ENCODE measurements at places on chromosomes 6 and 20.
A peak's percentile ranks its signal among the peaks of the same experiment; 100 is the strongest.

GRCh38 chr20:62411479-62412193, 4.6 kb upstream of the CABLES2 start:
- no peak for DNase-seq

DNA sequence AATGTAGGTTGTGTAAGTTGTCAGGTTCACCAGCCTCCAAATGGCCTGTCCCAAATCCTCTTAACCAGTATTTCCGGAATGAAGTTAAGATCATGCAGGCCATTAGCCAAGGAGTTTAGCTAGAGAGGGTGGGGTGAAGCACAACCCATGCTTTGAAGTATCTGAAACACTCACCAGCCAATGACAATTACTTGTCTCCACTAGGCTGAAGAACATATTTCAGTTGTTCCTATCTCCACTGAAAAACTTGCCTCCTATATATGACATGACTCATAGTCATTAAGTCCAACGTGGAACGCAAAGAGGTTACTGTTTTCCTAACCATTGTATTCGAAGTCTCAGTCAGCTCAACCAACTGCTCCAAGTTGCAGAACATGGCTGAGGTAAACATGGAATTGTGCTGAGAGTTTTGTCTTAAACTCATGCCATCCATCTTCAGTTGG, 37.4 kb upstream of the TNFAIP3 start:
- DNase-seq = no peak

DNA sequence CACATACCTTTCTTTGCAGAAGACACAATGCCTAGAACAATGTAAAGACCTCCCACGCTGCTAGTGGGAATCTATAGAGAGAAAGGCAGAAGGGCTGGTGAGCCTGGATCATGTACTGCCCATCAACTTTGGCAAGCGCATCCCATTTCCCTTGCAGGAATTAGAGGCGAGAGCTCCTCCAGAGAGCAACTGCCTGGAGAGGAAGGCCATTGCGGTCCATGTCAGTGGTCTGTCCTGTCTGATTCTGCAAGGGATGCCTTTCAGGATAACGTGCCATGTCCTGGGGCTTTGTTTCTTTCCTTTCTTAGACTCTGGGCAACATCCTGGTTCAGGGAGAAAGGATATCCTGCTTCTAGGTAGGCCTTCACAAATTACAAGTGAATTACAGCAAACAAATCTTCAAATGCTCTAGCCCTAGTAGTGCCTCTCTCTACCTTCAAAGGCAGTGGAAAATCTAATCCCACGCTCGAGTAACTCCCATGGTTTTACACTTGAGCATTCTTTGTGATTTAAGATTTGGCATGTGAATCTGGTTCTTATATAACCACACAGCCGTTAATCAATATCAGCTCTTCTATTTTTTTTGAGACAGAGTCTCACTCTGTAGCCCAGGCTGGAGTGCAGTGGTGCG, 38.5 kb downstream of the GCNT2 start:
- DNase-seq = no peak

DNA sequence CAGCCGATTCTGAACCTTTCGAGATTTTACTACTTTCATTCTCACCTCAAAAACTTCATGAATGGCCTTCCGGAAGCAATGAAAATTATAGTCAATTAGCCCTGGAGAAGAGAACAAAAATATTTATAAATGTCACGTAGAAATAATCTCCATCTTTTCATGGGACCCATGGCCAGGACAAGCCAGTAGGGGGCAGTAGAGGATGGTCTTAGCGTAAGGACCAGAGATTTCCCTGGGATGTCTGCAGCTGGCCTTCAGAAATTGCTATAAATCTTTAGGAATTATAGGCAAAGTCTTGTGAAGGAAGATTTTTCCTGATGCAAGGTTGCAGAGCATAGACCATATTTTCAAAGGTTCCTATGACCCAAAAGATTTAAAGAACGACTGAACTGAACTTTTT, 15.6 kb upstream of the UBE2J1 start:
- DNase-seq = peak; percentile 47

- no peak for DNase-seq
These were observed 25.8 kb downstream of the CDKAL1 start for GRCh38 chr6:20559924-20560551.

- DNase-seq = no peak
These were observed 44.6 kb downstream of the TAF4 start for GRCh38 chr20:62020935-62021701.

- no peak for DNase-seq
These were observed 48.3 kb downstream of the TRERF1 start for GRCh38 chr6:42403421-42403820.

DNA sequence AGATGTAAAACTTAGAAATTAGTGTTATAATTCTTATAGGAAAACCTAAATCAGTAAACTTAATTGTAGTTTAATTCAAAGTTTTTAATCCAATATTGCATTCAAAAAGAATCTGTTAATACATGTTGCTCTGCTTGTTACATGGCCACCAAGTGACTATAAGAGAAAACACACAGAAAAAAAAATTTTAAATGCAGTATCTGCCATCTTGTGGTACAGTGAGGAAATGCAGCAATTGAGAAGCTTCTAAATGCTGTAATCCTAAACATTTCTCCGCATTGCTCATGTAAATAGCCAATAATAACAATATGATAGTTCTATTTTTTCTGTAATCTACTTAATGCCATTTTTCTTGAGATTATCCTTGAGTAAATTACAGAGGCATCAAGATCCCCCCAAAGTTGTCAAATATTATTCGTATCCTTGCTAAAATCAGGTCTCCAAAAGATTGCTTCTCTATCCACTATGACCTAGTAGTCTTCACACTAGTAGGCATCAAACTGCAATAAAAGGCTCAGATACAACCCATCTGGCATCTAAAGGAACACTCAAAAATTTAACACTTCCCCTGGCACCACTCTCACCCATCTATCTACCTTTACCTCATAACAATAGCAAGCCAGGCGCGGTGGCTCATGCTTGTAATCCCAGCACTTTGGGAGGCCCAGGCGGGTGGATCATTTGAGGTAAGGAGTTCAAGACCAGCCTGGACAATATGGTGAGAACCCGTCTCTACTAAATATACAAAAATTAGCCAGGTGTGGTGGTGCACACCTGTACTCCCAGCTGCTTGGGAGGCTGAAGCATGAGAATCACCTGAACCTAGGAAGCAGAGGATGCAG, 34.6 kb downstream of the HDAC2 start:
- DNase-seq = peak; percentile 4

DNA sequence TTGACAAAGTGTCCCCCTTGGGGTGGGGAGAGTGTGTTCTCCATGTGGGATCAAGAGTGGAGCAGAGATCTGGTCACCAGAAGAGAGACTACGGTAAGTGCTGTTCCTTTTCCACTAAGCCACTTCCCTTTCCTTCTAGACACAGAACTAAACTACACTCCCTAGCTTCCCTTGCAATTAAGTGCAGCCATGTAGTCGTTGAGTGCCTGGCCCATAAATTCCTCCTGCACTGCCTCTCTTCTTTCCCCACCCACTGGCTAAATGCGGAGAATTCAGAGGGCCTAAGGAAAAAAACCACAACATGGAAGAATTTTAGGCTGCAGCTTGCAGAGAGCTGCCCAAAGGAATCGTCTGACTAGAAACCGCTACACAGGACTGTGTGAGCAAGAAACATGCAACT, 1.5 kb downstream of the WDR27 start:
- no peak for DNase-seq

GRCh38 chr20:6007529-6008103, 46.2 kb downstream of the LRRN4 start:
- no peak for DNase-seq

DNA sequence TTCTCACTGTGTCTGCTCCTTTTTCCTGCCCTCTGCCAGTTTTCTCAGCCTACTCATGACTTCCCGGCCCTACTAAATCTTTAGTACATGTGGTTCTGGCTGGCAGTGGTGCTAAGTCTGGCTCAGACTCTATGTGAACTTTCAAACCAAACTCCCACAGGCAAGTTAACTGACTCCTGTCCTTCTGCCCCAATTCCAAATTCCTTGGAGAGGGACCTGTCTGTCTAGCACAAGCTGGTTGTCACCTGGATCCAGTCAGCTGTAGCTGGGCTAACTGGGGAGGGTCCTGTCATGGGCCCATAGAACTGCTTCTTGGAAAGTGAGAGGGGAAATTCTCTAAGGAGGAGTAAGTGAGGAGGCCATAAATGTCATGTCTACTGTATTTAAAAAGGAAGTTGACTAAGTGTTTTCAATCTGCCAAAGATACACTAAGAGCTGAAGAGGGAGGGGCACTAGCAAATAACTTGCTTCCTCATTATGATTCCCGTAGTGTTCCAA, 240.1 kb downstream of the KCNQ5 start:
- no peak for DNase-seq

DNA sequence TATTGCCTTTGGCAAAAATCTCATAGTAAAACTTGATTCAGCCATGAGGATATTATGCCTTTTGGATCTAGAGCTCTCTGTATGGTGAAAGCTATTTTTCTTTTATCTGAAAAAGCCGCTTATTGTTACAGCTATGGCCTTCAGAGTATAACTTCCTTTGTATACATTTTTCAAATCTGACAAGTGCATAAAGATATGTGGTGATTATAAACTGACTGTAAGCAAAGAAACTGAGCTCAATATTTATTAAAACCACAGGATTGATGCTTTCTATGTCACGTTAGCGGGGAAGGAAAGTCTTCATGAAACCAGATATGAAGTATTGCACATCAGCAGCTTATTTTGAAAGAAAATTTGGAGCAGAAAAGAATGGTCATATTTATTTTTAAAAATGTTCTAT, 151.8 kb downstream of the THEMIS start:
- DNase-seq = no peak

- no peak for DNase-seq
These were observed 31.4 kb downstream of the SNPH start for GRCh38 chr20:1297486-1297885.

DNA sequence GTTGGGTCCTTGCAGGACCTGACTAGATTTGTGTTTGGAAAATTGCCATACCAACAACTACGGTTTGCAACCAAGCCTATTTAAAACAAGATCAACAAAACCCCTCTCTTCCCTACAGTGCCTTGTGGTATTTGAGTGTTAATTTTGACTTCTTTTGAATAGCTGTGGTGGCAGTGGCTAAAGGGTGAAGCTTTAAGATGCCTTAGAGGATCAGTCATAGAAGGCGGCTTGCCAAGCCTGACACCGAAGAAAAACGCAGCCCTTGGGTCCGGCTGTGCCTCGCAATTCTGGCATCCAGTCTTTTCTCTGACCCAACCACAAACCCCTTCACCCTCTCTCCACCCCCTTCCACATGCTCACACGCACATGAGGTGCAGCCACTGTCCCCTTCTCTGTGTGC, 32.6 kb downstream of the BMP6 start:
- no peak for DNase-seq

DNA sequence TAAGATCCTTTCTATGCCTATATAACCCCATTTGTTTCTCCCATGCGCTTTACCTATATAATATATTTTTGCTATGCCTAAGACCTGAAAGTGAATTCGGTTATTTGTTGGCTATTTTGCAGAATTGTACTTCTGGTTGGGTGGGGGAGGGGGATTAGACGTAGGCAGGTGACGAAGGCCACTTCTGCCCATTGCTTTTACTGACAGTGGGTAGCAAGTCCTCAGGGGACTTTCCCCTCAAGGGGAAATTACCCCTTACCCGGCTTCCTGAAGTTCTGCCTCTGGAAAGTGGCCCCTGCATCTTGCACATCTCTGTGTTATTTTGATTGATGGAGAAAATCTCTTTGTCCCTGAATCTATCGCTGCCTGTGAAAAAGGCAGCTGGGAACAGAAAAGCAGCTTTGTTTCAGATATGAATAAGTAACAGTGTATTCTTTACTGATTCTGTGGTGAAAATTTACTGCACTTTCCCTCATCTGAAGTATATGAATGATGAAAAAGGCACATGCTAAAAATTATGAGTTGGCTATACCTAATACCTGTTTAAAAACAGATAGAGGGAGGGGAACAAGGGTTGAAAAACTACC, 133.9 kb downstream of the UTRN start:
- DNase-seq = no peak

DNA sequence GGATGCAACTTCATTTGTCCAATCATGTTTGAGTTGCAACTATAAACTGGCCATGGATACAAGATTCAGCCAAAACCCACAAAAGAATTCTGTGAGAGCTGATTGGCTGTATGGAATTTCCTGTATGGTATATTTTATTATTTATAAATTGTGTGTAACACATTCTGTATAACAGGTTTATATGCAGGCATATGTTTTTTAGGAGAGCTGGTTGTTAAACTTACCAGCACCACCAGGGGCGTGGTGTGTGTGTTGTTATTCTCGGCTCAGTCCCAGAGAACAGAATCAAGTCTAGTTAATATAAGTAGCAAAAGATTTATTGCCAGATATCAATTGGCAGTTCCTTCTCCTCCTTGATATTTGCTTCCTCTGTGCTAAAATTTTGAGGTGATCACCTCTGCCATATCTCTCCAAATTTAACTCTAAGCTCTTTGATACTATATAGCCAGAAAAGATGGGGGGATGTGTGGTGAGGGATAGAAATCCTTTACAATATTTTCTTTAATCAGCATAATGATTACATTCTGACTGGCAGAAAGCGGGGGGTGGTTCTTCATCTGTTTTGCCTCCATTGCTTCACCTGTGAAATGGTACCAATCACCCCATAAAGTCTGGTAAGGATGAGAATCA, 22.9 kb downstream of the CNBD2 start:
- no peak for DNase-seq

GRCh38 chr6:16067568-16067967, 61.3 kb upstream of the MYLIP start:
- no peak for DNase-seq

DNA sequence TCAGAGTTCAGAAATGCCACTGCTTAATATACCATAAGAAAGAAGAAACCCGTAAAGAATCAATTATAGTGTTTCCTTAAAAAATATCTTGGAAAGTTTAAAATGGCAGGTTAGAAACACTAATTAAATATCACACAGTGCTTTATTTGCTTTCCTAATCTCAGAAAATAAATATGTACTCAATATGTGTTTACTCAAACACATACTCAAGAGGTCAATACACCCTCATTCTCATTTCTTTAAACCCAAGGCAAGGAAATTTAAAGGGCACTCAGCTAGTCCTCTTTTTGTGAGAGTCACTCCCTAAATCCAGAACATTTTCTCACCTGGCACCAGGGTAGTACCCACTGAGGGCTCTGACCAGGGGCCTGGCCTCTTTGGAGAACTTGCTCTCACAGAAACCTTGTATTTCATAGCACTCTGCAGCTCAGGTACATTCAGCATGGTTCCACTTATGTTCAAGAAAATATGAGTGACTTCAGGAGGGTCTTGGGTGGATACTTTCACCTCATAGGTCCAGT, 38.2 kb downstream of the ROS1 start:
- DNase-seq = no peak

- peak; percentile 4 for DNase-seq
These were observed at the start of gene DSP for GRCh38 chr6:7541175-7542064. Gene DSP (plus strand): TSS chr6:7541671. CDS start chr6:7541916, 245 bp downstream.

DNA sequence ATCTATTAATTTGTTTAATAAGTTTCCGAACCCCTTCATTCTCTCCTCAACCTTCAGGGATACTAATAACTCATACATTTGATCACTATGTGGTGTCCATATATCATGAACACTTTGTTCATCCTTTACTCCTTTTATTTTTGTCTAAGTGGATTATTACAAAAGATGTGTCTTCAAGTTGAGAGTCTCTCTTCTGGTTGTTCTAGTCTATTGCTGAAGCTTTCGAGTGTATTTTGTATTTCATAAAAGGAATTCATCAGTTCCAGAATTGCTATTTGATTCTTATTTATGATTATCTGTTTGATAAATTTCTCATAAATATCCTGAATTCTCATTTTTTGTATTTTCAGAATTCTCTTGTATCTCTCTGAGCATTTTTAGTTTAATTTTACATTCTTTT, 96.5 kb upstream of the RUNX2 start:
- DNase-seq = no peak

- DNase-seq = no peak
These were observed 28.8 kb downstream of the EPB41L1 start for GRCh38 chr20:36183155-36183944.

Measured in activated CD4-positive, alpha-beta T cell treated with anti-CD3 and anti-CD28 coated beads, Interleukin-2, amount 50 U/mL, for 24 hours (primary cell).